Daoy (cell line): ENCODE measurements at places on chromosomes 11 and 22. TPM values are rescaled to one million over a fixed set of nuclear protein-coding genes. Genes with fewer than 3 reads are reported as not detected.

DNA sequence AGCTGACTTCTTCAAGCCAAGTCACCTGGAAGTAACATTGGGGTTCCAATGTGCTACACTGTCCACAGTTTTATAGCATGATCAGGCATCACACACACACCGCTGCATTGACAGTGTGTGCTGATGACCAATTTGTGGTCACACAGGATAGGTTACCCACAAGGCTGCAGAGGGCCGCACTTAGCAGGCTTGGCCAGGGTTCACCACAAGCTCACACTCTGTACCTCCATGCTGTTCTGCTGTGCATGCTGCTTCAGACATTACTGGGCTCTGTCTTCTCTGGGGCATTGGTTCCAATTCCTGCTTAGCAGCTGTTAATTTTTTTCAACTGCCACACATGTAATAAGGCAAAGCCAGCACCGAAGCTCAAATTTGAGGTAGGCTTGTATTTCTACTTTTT, 11.0 kb upstream of the NRIP3 start:
- no peak for DNase-seq

DNA sequence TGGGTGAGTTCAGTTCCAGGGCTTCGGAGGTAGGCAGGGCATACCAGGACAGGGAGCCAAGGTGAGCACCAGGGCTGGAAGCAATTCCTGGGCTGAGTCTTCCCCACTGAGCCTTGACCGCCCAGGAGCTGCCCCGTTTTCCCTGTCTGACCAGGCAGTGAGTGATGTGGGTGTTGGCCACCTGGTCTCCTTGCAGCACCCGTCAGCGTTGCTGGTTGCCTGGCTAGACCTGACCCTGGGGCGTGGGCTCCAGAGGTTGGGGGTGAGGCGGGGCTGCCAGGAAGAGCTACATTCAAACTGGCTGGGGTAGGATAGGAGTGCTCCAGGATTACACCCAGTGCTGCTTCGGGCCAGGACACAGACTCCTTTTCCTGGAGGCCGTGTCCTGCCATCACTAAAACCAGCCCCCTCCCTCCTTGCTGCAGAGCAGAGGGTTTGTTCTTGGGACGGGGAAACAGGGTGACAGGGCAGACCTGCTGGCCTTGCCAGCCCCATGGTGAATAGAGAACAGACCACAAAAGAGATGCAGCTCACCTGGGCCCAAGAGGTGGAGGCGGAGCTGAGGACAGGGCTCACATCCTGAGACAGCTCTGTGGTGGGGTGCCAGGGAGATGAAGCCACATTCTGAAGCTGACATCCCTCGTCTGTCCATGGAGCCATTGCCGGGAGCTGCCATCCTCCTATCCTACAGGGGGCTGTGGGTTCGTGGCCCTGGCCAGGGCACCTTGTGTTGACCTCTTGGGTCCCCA, 14.2 kb downstream of the INCENP start:
- DNase-seq, result no peak

DNA sequence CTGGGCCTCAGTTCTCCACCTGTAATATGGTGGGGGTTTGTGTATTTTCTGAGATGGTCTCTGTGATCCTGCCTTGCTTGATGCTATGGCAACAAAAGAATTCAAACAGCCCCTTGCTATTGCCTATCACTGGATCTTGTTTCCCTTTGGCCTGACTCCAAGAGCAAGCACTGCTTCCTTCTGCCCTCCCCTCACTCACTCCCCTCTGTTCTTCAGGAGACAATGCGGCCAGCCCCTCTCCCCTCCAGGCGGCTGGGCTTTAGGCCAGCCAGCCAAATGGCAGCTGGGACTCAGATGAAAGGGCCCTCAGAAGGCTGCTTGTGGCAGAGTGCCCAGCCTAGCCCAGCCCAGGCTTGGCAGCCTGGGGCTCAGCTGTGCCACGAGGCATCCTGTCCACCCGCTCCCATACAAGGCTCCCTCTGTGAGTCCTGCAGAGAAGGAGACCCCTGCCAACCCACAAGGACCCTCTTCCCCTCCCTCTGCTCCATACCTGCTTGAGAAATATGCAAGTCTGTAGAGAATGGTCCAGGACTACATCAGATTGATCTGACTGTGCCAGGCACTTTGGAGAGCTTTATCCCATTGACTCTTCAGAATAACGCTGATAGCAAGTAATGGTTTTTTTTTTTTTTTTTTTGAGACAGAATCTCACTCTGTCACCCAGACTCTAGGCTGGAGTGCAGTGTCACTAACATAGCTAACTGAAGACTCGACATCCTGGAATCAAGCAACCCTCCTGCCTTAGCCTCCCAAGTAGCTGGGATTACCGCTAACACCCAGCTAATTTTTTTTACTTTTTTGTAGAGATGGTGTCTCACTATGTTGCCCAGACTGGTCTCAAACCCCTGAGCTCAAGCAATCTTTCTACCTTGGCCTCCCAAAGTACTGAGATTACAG, 7.6 kb upstream of the KCTD14 start:
- peak; percentile 74 for DNase-seq

DNA sequence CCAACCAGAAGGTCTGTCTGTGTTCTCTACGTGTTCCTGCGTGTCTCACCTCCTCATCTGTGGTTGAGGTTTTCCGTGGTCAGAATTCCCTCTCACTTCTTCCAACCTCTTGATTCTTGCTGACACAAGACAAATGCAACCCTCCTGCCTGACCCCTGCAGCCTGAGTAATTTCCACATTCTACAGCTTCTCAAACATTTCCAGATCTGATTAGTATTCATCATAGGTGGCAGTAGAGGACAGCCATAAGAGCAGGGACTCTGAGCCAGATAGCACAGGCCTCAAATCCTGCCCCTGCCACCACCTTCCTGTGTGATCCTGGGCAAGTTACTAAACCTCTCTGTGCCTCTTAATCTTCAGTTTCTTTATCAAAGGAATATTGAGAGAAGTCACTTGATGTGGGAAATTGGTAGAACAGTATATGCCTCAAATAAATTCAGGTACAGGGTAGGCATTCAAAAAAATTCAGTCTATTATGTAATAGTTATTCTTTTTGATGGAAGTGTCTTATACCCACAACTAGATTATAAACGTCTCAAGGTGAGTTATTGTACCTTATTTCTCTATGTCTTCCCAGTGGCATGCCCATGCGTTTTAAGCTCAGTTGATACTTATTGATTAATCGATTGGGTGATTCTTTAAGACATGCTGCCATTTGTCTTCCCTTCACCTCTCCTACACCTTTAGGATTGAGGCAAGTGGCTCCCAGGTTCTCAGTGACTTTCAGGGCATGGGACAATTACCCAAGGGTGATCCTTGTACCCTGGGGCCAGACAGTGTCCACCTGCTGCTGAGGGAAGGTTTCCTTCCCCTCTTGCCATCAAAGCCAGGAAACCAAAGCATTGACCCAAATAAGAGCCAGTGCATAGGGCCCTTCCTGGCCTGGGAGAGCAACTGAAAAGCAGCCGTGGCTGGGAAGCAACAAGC, 19.6 kb downstream of the POU2AF1 start:
- DNase-seq, result no peak

DNA sequence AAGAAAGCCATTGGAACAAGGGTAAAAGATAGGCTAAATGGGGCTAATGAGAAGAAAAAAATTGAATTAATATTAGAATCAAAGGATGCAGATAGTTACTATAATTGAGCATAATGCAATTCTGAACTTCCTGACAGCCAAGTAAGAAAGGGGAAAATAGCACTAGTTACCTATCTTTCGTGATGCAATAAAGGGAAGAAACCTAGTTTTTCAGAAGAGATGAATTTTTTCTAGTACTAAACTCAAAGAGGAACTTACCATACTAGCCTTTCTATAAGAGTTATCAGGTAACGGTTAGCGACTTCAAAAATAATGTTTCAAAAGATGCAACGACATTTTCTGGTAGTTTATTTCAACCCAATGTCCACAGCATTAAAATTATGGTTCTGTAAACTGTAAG, 8.8 kb upstream of the WT1 start:
- DNase-seq, result no peak

GRCh38 chr11:70103256-70103975, 25.3 kb downstream of the ANO1 start:
- no peak for DNase-seq

DNA sequence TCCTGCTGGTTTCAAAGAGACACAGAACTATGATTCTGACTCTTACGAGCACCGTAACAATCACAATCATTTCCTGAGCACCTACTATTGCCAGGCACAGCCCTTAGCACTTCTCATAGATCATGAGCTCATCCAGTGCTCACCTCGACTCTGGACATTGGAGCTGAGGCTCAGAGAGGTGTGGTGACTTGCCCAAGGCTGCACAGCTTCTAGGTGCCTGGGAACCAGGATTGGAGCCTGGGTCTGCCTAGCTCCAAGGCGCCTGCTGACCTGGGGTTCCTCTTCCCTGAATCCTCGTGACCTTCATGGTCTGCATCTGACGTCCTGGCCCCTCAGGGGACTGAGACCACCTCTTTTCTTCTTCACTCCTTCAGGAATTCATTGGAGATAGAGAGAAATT, 50.6 kb upstream of the CRYBB3 start:
- no peak for DNase-seq

- DNase-seq, result no peak
Measured at GRCh38 chr11:44310206-44310462, 195 bp upstream of the ALX4 start.

- no peak for DNase-seq
Measured at GRCh38 chr22:39893526-39893925, at the start of gene ENTHD1. TSS of gene ENTHD1 (minus strand) at chr22:39893760. CDS start at chr22:39887748, 6,012 bp downstream.

GRCh38 chr11:122441666-122442035, 213.9 kb upstream of the UBASH3B start:
- DNase-seq, result no peak

DNA sequence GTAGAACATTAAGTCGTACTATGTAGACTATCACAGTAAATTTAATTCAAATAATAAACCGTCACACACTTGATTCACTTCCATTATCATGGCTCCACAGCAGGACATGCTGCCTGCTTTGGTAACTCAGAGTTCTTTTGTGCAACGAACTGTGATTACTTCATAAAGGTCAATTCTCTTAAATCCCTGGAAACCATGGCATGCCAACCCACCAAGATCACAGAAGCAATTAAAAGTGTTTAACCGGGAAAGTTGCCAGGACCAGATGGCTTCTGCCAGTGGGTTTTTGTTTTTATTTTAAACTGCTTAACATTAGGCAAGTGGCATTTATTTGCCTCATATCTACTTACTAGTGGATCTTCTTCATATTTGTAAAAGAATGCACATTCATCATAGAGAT, 1162.1 kb downstream of the DLG2 start:
- DNase-seq, result peak; percentile 2

GRCh38 chr22:19875061-19875530, 20.4 kb upstream of the GNB1L start:
- DNase-seq, result no peak

DNA sequence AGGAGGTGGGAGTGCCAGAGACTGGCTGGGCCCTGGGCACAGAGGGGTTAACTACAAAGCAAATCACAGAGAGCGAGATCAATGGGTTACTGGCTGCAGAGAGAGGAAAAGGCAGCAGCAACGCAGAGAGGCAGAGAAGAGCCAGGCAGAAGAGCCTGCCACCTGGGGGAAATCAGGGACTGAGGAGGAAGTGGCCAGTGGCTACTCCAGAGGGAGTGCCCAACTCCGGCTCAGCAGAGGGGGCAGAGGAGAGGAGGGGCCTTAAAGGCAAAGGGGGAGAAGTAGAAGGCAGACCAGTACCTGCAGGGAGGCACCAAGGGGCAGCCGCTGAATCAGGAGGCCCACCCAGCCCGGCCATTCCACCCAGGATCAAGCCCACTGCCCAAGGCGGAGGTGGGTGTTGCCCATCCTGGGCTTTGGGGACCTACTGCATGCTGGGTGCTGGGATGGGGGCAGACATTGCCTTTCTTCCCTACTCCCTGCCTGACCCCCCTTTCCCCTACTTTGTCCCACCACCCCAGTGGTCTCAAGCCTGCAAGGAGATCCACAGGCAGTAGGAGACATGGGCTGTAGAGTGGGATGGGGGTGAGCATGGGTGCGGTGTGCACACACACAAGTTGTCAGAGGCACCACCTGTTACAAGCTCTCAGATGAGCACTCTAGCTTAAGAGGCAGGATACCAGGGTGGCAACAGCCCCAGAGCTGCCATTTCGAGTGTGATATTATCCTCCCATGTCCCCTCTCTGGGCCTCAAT, 926 bp upstream of the GALR3 start:
- DNase-seq, result no peak

DNA sequence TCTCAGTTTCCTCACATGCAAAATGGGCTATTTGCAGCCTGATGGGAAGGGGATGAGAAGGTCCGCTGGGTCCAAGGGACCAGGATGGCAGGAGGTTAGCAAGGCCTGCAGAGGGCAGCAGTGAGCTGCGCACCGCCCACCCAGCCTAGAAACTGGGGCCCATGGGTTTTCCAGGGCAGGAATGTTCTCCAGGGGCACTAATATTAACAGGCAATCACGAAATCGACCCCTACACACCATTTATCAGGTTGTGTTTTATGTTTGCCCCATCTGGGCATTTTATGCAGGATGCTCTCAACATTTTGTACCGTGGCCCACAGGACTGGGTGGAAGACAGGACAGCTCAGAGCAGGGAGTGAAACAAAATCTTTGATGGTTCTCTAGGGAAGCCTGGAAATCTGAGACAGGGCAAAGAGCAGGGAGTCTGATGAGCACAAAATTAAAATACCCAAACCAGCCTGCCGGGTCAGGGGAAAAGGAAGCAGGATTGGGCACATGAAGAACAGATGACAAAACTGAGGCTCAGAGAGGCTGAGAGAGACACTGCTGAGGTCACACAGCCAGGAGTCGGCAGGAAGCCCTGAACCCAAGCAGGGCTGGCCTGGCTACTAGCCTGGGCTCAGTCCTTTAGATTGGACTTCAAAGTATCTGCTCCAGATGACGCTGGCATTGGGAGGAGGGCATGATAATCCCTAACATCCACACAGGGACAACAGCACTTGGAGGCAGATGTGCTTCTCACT, 1.6 kb upstream of the BCR start:
- DNase-seq, result peak; percentile 71

DNA sequence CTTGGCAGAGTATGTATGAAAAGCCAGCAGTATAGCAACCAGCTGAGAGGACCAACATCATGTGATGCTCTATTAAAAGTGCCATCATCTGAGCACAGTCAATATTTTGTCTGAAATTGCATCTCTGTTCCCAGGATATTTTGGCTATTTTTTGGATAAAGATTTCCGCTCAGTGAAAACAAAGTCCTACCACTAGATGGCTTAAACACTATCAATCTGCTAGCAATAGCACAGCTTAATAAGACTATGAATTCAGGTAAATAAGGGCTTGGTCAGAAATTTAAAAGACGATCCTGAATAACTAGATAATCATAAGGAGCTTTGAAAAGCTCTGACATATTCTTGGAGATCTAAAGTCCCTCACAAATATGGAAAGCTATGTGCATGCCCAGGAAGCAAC, 74.4 kb downstream of the MS4A13 start:
- no peak for DNase-seq

- no peak for DNase-seq
Measured at GRCh38 chr11:10324474-10324873, 19.6 kb downstream of the ADM start.

The ACTN3 gene
- total RNA-seq, result not detected in 2 replicates

The MS4A8 gene
- total RNA-seq, result not detected in 2 replicates

The OR2D2 gene
- total RNA-seq, result not detected in 2 replicates

The MS4A2 gene
- not detected in 2 replicates for total RNA-seq
